Activated CD4-positive, alpha-beta memory T cell treated with anti-CD3 and anti-CD28 coated beads, Interleukin-2, amount 10 ng/mL, durations not matched to agents 7 days and 5 days (primary cell): ENCODE measurements at places on chromosomes 1 and 21. TPM values are rescaled to one million over a fixed set of nuclear protein-coding genes. Genes with fewer than 3 reads are reported as not detected.

FGR gene
- not detected for total RNA-seq

SUSD4 gene
- total RNA-seq: 0.28 TPM

PTP4A2 gene
- 337 TPM for total RNA-seq

DRAXIN gene
- 0.60 TPM for total RNA-seq

CADM3 gene
- not detected for total RNA-seq

TLCD4 gene
- 0.03 TPM for total RNA-seq

CRNN gene
- total RNA-seq: not detected

ZMPSTE24 gene
- 25.4 TPM for total RNA-seq

VAV3 gene
- total RNA-seq: 2.0 TPM

NBPF10 gene
- 2.2 TPM for total RNA-seq

ZNF695 gene
- total RNA-seq: 0.63 TPM

TINAGL1 gene
- not detected for total RNA-seq

CHI3L1 gene
- total RNA-seq: not detected

CFHR2 gene
- total RNA-seq: not detected

RXFP4 gene
- not detected for total RNA-seq

TFF2 gene
- total RNA-seq: not detected

MYBPH gene
- total RNA-seq: not detected

MRPL55 gene
- total RNA-seq: 43.9 TPM
